ENCODE measurements at places on chromosomes 1 and 21. TPM values are rescaled to one million over a fixed set of nuclear protein-coding genes. Genes with fewer than 3 reads are reported as not detected.

DNA sequence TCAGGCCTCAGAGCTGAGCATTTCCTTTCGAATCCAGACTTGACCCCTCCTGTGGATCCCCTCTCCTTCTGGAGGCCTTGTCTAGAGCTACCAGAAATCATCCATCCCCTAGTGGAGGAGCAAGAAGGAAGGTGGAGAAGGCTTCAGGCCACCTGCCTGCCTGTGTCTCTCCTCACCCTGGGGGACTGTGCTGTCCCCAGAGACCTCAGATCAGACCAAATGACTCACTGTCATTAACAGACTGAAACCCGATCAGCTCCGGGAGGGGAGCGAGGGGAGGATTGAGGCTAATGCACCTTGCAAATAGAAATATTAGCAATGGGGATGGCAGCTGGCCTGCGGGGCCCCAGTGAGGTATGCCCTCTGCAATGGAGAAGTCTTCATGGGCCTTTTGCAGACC is 2.1 kb downstream of the MYBPH start:
- DNase-seq: no peak
- no peaks in the 10 kb centered on the region for H3K36me3 ChIP-seq
- H3K4me3 ChIP-seq: no peak overlapping the region
- no peaks in the 10 kb centered on the region for H3K4me1 ChIP-seq
- H3K27me3 ChIP-seq: no peaks in the 10 kb centered on the region

DNA sequence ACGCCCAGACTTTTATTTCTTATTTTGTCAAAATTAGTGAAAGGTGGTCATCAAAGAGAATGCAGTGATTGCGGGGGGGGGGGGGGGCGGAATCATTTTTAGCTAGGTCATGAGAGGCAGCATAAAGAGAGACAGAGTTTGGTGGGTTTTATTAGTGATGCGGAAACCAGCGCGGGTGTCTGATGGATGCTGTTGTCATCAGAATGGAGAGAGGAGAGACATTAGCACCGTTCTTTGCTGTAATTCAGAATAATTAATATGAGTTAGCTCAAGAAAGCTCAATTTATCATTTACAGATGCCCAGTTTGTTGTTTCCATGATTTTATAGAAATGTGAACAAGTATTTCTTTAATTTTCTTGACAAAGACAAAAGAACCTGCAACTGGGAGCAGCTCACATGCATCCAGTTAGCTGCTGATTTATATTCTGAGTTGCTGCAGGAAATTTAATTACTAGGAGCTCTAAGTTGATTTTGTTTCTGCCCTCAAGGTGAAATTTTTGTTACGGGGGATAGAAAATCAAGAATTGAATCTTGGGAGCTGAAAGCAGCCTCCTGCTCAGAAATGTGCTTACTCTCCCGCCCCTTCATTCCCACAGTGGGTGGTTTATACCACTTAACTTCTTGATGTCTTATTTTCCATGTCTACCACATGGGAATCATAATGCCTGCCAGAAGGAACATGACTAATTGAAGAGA is 133.4 kb upstream of the MAP1LC3C start:
- no peak overlapping the region for H3K27ac ChIP-seq
- no peak for DNase-seq
- no peak overlapping the region for H3K4me3 ChIP-seq
- H3K27me3 ChIP-seq: no peaks in the 10 kb centered on the region
- no peaks in the 10 kb centered on the region for H3K4me1 ChIP-seq
- no peaks in the 10 kb centered on the region for H3K36me3 ChIP-seq

GRCh38 chr1:175206687-175207086 is 14.1 kb upstream of the KIAA0040 start:
- no peaks in the 10 kb centered on the region for H3K36me3 ChIP-seq
- H3K27me3 ChIP-seq: no peaks in the 10 kb centered on the region
- DNase-seq: no peak
- no peaks in the 10 kb centered on the region for H3K4me1 ChIP-seq
- no peak overlapping the region for H3K4me3 ChIP-seq
- no peak overlapping the region for H3K27ac ChIP-seq

GRCh38 chr1:229409616-229410369 is 24.1 kb downstream of the ACTA1 start:
- no peaks in the 10 kb centered on the region for H3K36me3 ChIP-seq
- no peak overlapping the region for H3K27ac ChIP-seq
- H3K27me3 ChIP-seq: no peaks in the 10 kb centered on the region

DNA sequence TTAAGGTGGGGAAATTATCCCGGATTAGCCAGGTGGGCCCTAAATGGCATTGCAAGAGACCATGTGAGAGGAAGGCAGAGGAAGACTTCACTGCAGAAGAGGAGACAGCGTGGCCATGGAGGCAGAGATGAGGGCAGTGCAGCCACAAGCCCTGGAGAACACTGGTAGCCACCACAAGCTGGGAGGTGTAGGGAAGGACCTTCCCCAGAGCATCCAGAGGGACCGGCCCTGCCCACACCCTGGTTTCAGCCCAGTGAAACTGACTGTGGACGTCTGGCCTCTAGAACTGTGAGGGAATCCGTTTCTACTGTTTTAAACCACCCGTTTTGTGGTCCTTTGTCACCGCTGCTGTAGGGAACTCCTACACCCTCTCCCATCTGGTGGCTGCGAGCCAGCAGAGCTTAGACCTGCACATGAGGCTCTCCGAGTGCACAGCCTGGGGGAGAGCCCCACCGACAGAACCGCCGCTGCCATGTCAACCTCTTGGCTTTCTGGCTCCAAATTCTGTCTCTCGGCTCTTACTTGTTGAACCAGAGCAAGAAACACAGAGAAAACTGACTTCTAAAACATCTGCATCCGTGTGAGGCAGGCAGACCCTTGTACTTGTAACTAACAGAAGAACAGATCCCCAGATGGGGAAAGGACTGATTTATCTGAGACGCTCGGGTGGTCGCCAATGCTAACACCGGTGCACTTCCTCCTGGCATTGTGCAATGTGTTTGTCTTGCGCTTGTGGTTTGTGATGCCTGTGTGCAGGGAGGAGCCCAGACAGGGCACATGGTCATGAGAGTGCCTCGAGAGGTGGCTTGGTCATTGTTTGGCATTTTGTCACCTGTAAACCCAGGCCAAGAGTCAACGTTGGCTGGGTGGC is 90.8 kb upstream of the TMPRSS2 start:
- H3K27ac ChIP-seq: peak overlapping the region; percentile 82
- no peaks in the 10 kb centered on the region for H3K27me3 ChIP-seq
- H3K4me3 ChIP-seq: no peak overlapping the region
- H3K36me3 ChIP-seq: no peaks in the 10 kb centered on the region

GRCh38 chr1:205512059-205513045 is 7.9 kb downstream of the CDK18 start:
- H3K27me3 ChIP-seq: no peaks in the 10 kb centered on the region
- no peak overlapping the region for H3K4me3 ChIP-seq
- no peaks in the 10 kb centered on the region for H3K36me3 ChIP-seq
- H3K27ac ChIP-seq: peak overlapping the region; percentile 59
- peaks cover 40% of the 10 kb centered on the region for H3K4me1 ChIP-seq

DNA sequence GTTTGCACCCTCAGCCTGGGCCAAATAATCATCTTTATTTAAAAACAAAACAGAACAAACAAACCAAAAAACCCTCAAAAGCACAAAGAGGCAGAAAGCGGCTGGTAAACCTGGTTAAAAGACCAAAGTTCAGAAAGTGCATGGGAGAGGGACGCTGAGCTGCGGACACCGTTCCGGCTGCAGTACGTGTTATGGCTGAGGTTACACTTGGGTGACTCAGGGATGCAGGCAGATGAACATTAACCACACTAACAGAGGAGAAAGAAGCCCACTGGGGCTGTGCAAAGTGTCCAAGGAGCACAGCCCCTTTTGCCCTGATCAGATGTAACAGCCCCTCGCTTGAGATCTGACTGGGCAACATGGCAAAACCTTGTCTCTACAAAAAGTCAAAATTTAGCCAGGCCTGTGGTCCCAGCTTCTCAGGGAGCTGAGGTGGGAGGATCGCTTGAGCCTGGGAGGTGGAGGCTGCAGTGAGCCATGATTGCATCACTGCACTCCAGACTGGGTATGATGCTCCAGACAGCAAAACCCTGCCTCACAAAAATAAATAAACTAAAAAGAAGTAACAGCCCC is 28.3 kb downstream of the GPR157 start:
- no peak overlapping the region for H3K27ac ChIP-seq
- H3K4me3 ChIP-seq: no peak overlapping the region
- DNase-seq: no peak
- H3K4me1 ChIP-seq: no peaks in the 10 kb centered on the region
- peaks cover 32% of the 10 kb centered on the region for H3K36me3 ChIP-seq

DNA sequence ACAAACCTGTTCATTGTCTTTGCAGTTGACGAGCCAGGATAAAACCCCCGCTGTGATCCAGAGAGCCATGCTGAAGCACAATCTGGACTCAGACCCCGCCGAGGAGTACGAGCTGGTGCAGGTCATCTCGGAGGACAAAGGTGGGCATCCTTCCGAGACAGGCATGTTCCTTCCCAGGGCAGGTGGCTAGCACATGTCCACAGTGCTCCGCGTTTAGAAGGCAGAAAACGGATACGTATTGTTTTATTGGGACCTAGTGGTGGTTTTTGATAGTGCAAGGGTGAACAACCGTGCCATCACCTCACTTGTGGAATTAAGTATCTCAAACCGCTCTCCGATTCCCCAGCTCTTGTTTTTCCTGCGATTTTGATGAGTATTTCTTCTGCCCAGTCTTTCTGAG is 115.3 kb downstream of the COLGALT2 start:
- peaks cover 86% of the 10 kb centered on the region for H3K36me3 ChIP-seq
- no peak overlapping the region for H3K27ac ChIP-seq
- no peak for DNase-seq
- H3K4me1 ChIP-seq: no peaks in the 10 kb centered on the region
- H3K27me3 ChIP-seq: no peaks in the 10 kb centered on the region
- no peak overlapping the region for H3K4me3 ChIP-seq

GRCh38 chr1:173554089-173554488 is 48.8 kb downstream of the SLC9C2 start:
- no peaks in the 10 kb centered on the region for H3K4me1 ChIP-seq
- H3K4me3 ChIP-seq: no peak overlapping the region
- DNase-seq: no peak
- no peaks in the 10 kb centered on the region for H3K27me3 ChIP-seq
- H3K36me3 ChIP-seq: no peaks in the 10 kb centered on the region

DNA sequence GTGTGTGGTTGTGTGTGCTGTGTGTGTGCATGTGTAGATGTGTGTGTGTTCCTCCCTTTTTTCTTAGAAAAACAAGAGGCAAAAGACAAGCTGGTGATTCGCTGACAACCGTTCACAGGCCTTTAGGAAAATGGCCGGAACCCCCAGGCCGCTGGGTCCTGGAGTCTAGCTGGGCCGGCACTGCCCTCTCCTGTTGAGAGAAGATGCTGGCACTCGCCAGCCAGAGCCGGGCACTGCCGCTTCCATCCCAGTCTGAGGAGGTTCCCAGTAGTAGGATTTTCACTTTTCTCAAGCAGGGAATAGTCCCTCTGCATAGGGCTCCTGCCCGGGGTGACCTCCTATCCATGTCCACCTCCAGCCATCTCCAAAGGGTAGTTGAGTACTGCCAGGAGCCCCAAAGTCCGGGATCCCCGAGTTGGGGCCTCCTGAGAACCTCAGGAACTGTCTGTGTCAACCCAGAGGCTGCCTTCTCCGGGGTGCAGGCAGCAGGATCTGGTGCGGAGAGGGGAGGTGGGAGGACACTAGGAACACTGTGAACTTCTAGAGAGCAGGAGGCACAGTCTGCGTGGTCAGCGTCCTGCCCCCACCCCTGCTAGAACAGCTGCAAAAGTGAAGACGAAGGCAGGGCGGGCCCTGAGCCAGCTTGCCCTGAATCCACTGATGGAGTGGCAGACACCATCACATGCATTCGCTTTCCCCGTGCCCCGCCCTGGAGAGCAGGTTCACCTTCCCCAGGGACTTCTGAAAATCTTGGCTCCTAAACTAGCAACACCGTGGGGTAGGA is 44.1 kb upstream of the ARHGEF16 start:
- H3K4me1 ChIP-seq: no peaks in the 10 kb centered on the region
- H3K27me3 ChIP-seq: no peaks in the 10 kb centered on the region
- peak; percentile 83 for DNase-seq
- no peak overlapping the region for H3K27ac ChIP-seq

DNA sequence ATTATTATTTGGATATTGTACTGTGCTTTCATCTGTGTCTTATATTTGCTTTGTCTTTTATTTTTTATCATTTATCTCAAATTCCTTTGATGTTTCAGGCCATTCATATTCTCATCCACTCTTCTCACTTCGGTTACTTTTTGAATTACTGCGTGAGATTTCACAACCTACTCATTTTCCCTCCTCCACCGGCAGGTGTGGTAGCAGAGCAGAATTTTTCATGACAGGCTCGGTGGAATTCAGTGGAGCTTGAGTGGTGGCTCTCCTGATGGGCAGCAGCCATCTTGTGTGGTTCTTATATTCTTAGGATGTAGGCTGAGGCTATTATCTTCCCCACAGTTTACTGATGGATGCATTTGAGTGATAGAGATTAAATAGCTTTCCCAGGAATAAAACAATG is 92.3 kb upstream of the IVNS1ABP start:
- no peaks in the 10 kb centered on the region for H3K27me3 ChIP-seq
- H3K27ac ChIP-seq: no peak overlapping the region
- H3K4me1 ChIP-seq: no peaks in the 10 kb centered on the region
- H3K36me3 ChIP-seq: no peaks in the 10 kb centered on the region
- no peak overlapping the region for H3K4me3 ChIP-seq

GRCh38 chr1:34520111-34520510 is 234.7 kb upstream of the GJB5 start:
- no peaks in the 10 kb centered on the region for H3K27me3 ChIP-seq
- H3K4me1 ChIP-seq: no peaks in the 10 kb centered on the region
- H3K36me3 ChIP-seq: no peaks in the 10 kb centered on the region
- DNase-seq: no peak
- no peak overlapping the region for H3K4me3 ChIP-seq

GRCh38 chr1:236685917-236686814 is at the start of gene ACTN2:
Gene ACTN2 (plus strand): TSS chr1:236686499. CDS start chr1:236686674, 175 bp downstream.
- H3K4me1 ChIP-seq: peaks cover 11% of the 10 kb centered on the region
- no peaks in the 10 kb centered on the region for H3K36me3 ChIP-seq
- H3K27me3 ChIP-seq: peaks cover 36% of the 10 kb centered on the region
- H3K4me3 ChIP-seq: peak within 1 kb of the TSS; percentile 58
- peak; percentile 88 for DNase-seq
- H3K27ac ChIP-seq: no peak within 1 kb of the TSS

- no peak for DNase-seq
- no peak overlapping the region for H3K4me3 ChIP-seq
- H3K4me1 ChIP-seq: no peaks in the 10 kb centered on the region
- H3K27ac ChIP-seq: no peak overlapping the region
Measured at GRCh38 chr1:33249422-33249821, 6.9 kb upstream of the ZNF362 start.

Gene SLC22A15
- total RNA-seq: 5.8 TPM
